ENCODE measurements at places on chromosomes 1 and 21.
A peak's percentile ranks its signal among the peaks of the same experiment; 100 is the strongest.

DNA sequence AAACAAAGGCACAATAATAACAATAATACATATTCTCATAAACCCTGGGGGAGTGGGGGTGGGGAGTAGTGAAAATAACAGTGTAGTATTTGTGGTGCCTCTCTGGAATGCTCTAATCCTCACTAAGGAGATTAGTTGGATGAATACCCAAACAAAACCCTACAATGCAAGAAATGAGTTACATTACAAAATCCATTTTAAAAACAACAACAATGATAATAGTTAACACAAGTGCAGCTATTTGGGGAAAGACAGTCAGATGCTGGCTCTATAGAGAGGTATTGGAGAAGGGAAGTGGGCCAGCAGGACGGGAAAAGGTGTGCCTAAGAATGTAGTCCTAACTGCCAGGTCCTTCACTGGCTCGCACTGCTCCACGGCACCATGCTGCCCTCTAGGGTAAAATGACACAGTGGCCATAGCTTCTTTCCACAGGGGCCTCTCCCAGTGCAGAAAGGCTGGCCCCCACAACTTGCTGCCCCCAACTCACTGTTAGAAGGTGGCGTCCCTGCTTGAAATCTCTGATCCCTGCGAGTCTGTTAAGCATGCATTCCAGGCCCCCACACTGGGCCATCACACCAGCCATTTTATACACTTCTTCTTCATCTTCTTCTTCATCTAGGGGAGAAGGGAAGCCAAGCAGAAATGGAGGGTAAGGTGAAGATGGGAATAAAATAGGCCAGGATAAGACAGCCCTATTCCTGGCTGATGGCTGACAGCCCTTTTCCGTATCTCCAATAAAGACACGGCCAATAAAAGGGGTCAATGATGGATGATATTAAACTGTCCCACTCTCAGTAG, 113.8 kb downstream of the UBR4 start:
- DNase-seq, result peak; percentile 14

- peak; percentile 40 for DNase-seq
Observed at GRCh38 chr1:206979379-206980043, 9.3 kb upstream of the FCAMR start.

DNA sequence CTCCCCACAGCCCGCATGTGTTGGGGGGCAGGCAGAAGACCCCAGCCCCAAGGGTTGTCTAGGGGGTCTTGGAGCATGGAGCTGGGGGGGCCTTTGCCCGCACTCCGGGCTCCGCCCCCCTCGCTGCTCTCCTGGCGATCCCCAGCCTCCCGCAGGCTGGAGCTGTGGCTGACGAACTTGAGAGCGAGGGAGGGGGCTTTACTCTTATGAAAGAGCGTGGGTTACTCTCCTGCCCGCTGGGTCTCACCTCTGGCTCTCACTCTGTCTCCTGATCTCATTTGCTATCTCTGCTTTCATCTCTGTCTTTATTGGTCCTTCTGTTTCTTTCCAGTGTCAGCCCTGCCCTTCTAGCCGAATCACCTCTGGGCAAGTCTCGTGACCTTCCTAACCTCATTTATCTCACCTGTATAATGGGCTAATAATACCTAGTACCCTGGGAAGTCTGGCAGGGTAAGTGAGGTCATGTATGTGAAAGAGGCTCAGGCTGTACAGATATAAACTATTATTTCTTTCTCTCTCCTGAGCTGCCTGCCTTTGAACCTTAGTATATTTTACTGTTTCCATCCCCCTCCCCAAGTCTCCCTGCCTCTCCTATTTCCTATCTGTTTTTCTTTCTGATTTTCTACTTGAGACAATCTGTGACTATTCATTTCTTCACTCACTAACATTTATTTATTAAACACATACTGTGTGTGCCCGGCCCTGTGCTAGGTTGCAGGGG, 731 bp downstream of the EFNA4 start:
- no peak for DNase-seq

DNA sequence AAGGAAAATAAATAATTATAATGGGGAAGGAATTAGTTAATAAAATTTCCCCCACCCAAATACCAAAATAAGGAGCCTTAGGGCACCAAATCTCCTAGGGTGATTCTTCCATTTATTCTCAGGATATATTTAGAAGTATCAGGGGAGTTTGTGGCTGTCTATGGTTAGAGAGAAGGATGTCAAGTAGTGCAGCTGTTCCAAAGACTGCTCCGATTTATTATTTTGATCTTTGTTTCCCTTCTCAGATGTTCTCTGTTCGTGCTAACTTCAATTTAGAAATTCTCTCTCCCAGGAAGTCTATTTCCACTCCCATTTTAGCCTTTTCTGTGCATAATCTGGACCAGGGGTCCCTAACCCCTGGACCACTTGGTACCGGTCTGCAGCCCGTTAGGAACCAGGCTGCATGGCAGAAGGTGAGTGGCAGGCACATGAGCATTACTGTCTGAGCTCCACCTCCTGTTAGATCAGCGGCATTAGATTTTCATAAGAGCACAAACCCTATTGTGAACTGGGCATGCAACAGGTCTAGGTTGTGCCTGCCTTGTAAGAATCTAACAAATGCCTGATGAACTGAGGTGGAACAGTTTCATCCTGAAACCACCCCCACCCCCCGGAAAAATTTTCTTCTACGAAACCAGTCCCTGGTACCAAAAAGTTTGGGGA, 9.3 kb upstream of the MAST2 start:
- no peak for DNase-seq
